ENCODE measurements at places on chromosomes 5 and 9. TPM values are rescaled to one million over a fixed set of nuclear protein-coding genes. Genes with fewer than 3 reads are reported as not detected.

SLC6A18 gene
- not detected for polyA plus RNA-seq

DNA sequence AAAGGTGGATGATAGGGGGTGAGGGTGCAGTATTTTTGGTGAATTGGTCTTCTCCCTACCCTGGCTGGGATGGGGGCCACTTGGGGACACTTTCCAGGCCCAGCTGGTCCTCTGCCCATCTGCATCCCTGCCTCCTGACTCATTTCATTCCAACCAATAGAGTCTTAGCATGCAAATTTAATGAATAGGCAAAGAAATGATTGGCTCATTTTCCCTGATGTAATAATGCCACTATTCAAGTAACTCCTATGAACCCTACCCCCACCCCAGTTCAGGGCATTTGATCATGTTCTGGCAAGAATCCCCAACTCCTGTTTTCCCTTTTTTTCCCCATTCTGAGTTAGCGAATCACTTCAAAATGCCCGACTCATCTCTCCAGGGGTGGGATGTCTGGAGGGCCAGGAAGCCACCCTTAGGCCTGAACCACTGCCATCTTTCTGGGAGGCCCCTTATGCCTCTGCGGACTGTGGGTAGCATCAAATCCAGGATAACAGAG is 56.7 kb downstream of the PCDH1 start:
- peak; percentile 52 for DNase-seq

ATOSB gene
- polyA plus RNA-seq = 16.6 TPM

DNA sequence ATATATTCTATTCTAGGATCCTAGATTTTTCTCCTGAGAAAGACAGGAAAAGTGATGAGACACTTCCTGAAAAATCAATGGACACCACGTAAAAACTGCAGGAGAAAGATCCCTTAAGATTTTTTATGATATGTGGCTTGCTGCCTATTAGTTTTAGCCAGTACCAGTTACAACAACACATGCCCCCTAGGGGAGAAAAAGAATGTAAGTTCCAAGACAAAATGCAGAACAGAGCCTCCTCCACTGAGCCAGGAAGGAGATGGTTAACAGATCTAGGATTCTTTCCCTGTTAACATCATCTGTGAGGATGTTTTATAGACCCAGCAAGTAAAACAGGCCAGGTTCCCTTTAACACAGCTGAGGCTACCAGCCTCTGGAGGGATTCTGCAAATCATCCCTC is 574.7 kb downstream of the TLE4 start:
- DNase-seq = no peak

DNA sequence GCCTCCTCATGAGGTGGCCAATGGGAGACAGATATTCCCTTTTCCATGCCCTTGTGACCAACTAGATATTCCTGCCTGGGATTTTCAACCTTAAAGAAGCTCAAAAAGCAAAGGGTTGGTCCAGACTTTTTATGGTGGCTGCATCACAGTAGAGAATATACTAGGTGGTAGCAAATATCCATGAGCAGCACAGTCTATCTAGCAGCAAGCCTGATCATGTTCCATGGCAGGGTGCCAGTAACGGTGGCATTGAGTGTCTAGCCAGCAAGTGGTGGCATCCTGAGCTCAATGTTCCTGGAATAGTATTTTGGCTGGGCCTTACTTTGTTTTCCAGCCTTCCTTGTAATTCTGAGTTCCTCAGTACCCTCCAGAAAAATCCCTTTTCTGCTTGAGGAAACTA is 25.8 kb downstream of the CDC25C start:
- no peak for DNase-seq

DNA sequence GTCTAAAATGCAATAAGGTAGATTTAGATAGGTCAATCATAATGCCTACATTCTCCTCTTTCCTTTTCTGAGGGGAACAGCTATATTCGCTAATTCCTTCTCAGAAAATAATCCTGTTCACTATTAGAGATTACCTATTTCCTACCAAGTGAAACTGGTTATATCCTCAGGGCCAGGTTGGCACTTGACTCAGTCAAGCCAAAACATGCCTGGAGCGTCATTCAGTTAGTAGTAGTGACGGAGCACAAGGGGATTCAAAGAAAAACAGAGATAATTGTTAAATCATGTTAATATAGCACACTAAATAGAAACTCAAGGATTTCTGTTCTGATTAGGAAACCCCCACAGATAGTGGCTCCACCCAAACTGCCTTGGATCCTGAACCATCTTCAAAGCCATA is 515.4 kb upstream of the PTPRD start:
- DNase-seq = no peak

GRCh38 chr5:9536717-9537116 is 9.2 kb downstream of the SEMA5A start:
- no peak for DNase-seq

GRCh38 chr5:75089137-75089536 is 36.8 kb upstream of the GCNT4 start:
- DNase-seq = no peak

DNA sequence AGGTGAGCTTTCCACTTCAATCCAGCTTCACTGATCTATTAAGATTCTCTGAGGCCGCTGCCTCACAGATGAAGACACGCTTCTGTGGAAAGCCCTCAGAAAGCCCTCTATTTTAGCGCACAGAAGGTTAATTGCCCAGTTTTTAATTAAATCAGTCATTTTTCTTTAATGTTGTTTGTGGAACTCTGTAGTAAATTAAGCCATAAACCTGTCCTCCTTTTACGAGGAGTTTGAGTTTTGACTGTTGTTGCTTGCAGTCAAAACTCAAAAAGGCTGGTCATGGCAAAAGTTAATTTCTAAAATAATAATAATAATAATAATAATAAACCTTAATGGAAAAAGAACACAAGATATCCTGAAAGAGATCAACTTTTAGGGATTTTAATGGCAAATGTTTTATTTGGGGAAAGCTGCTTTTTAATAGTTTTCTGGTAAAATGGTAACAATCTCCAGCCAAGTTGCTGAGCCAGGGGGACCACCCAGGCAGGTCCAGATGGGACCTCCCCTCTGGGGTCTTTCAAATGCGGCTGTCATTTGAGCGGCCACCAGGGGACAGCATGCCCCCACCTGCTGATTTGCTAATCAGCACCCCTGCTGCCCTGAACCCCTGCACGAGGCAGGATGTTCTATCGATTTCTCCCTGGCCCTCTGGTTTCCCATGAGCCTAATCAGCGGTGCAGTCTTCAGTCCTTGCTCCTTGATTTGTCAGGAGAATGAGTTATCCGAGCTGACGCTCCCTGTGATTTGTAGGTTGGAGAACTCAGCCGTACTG is 247.2 kb downstream of the FSTL4 start:
- DNase-seq = peak; percentile 71

DNA sequence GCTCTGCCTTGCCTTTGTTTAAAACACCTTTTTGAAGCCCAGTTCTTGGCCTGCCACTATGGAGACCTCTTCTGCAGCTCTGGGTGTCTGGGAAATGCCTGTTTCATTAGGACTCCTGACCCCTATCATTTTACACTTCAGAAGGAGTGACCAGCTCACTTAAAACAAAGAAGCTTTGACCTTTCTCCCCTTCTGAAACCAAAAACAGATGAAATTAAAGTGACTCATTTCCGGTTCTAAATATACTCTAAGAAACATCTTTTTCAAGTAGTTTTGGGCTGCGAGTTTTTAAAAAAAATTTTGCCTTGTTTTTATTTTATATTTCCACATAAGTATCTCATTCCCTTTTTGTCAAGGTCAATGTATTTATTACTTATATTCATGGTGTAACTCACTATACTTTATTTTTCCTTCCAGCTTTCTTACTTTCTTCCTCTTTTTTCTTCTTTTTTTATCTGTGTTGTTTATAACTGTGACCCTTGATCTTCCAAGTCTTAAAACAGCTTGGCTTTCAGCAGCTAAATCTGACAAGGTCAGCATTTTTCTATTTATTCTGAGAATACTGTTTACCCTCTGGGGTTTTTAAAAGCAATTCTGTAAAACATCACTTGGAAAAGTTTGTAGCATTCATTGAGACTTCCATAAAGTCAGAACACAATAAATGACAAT is 672.9 kb downstream of the NR2F1-AS1 start:
- no peak for DNase-seq

FST gene
- polyA plus RNA-seq = not detected

GRCh38 chr9:706606-707459 is 134.7 kb upstream of the DMRT1 start:
- DNase-seq = peak; percentile 65

SLC36A3 gene
- polyA plus RNA-seq = not detected

KCNIP1 gene
- polyA plus RNA-seq = 14.4 TPM

NMUR2 gene
- polyA plus RNA-seq = not detected

DNA sequence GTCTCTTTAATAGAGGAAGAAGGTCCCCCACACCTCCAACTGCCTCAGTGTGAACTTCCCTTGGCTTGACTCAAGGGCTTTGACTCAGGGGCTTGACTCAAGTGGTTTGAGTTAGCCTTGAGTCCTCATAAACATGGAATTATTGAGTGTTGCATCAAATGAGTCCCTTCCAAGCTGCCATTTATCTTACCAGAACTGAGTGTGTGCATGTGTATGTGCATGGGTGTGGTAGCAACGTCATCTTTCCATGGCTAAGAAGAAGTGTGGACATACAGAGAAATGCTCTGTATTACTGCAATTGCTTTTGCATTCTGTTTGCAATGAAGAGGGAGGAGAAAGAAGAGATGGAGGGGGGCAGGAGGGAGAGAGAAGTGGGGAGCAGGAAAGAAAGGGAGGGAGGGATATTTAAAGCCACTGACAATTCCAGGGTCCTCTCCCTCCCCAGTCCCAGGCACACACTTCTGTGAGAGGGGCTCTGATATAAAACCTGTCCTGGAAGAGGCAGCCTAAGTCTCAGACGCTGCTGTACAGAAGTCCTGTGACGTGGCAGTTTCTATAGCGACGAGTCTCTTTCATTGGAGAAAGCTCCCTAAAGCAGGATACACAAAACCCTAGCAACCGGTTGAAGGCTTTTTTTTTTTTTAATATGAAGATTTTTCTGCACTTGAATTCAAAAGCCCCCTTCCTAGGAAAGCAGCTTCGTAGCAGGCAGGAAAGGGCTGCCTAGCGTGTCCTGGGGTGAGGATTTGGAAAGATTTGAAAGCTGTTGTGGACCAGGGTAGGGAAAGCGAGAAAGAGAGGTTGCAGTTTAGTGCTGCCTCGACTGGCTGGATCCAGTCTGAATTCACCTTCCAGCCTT is 93.3 kb upstream of the MAP1B start:
- peak; percentile 97 for DNase-seq

GFPT2 gene
- polyA plus RNA-seq = 3.2 TPM

GRCh38 chr5:43425983-43426382 is 13.8 kb upstream of the CCL28 start:
- no peak for DNase-seq

- no peak for DNase-seq
These were observed 62.9 kb downstream of the IRX2 start for GRCh38 chr5:2688586-2688985.

PCDHGC4 gene
- 31.8 TPM for polyA plus RNA-seq

GRCh38 chr9:136640171-136641111 is 22.3 kb upstream of the EGFL7 start:
- DNase-seq = no peak

DNA sequence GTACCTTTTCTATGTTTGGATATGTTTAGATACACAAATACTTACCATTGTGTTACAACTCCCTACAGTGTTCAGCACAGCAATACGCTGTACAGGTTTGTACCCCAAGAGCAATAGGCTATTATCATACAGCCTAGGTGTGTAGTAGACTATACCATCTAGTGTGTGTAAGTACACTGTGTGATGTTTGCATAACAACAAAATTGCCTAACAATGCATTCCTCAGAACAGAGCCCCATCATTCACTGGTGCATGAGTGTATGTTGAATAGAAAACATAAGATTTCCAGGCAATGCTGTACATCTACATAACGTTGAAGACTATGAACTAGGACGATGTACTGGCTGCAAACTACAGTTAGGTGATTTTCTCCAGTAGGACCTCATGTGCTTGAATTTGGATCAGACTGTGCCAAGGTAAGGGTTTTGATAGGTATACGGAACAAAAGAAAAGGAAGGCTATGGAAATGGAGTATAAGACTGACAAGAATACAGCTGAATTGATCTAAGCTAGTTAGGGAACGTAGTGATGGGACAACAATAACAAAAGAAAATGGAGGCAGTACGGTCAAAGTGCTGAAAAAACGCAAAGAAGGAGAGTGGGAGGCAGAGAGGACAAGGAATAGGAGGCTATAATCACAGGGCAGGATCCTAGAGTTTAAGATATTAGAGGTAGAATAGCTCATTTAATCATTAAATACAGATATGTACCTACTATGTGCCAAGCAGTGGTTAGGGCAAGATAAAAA is 46.9 kb downstream of the FNIP1 start:
- no peak for DNase-seq

- no peak for DNase-seq
These were observed 33.5 kb downstream of the AUH start for GRCh38 chr9:91328186-91328585.

GALT gene
- polyA plus RNA-seq = 27.2 TPM

DNA sequence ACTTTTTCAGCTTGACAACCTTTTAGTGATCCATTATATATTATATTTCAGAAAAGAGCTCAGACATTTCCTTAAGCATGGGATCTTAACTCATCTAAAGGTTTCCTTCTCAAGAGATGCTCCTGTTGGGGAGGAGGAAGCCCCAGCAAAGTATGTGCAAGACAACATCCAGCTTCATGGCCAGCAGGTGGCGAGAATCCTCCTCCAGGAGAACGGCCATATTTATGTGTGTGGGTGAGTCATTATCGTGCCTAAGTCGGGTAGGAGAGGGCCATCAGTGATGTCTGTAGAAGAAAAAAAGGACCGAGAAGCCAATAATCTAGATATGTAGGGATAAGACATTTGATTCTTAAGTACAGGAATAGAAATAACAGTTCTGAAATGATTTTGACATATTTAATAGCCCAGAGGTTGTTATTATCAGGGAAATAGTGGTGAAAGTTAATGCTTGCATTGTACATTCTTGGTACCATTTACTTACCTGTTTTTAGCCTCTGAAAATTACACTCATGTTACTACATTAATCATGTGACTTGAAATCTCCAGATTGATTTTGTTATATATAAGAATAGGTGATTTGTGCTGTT is 28.2 kb downstream of the MTRR start:
- peak; percentile 20 for DNase-seq

GRCh38 chr9:112179816-112180215 is 4.7 kb upstream of the SUSD1 start:
- DNase-seq = no peak

GRCh38 chr9:137648396-137648795 is 29.6 kb downstream of the EHMT1 start:
- DNase-seq = no peak

FOXD4L5 gene
- polyA plus RNA-seq = not detected

DNA sequence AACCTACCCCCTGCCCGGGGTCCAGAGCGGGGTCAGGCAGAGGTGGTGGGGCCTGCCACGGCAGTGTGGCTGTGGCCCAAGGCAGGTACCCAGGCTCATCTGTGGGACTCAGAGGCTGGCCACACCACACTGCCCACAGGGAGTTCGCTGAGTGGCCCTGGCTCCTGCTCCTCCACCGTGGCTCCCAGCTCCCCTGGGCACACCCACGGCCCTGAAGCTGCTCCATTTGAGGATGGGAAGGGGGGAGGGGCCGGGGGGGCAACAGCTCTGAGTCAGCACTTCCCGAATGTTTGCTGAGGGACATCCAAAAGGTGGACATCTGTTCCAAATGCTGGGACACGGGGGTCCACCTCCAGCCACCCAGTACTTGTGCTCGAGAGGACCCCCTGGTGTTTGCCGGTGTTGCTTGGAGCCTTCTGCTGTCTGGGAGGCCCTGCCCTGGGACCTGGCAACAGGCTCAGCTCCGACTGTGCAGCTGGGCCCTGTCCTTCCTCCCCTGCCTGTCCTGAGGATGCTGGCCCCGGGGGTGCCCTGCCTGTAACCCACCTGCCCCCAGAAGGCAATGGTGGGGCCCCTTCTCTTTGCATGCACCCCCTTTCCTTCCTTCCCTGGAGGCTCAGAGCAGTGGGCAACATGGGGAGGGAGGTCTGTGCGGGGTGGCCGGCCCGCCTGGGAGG is 2.5 kb upstream of the NRARP start:
- no peak for DNase-seq
